ENCODE measurements at places on chromosomes 3 and 15.

- no peak for ATAC-seq
Observed at GRCh38 chr3:125079675-125080045, 23.9 kb upstream of the HEG1 start.

DNA sequence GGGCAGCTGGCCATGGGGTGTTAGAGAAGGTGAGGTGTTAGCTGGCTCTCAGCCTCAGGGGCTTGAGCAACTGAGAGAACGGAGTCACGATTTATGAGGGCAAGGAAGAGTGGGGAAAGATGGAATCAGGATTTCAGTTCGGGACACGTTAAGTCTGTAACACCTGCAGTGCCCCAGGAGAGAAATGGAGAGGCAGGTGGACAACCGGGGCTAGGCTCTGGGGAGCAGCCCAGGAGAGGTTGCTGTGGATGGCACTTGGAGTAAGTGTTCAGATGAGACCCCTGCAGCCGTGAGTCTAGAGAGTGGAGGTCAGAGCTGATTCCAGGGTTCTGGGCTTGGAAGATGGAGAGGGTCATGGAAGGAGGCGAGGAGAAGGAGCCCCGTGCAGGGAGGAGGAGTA, 237.9 kb downstream of the OCA2 start:
- no peak for ATAC-seq

GRCh38 chr15:73382115-73382514, 13.4 kb upstream of the HCN4 start:
- ATAC-seq = no peak

DNA sequence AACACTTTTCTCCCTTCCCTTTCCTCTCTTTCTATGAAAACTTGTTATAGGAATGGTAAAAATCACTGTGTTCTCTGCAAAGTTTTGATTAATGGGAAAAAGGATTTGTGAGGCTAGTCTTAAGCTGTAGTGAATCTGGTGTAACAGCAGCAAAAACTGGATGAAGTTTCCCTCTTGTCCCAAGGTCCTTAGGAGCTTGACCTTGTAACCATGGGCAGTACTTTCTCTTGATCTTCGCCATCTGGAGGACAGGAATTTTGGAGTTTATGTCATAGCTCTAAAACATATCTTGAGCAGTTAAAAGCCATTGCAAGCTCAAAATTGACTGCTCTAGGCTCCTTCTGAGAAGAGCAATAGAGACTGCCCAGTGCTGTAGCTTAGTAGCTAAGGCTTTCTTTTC, 56.5 kb upstream of the GPD1L start:
- ATAC-seq = no peak

GRCh38 chr3:185680231-185680630, 94.1 kb downstream of the SENP2 start:
- ATAC-seq = no peak

DNA sequence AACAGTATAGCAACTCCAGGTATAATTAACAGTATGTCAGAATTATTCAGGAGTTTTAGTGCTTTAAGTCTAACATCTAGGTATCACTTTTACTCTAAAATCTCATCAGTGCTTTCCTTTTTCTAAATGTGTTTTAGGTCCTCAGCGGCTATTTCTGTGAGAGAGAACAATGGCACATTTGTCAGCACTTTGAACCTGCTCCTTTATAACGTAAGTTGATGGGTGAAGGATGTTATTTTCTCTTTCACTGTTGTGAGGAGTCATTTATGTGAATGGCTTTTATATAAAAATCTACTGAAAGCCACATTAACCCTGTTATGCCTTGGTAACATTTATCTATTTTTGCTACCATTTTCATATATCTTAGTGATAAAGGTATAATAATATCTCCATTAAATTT, 22.8 kb downstream of the ZPLD1 start:
- ATAC-seq = no peak

GRCh38 chr3:62923066-62923465, 47.9 kb upstream of the CADPS start:
- ATAC-seq = no peak

DNA sequence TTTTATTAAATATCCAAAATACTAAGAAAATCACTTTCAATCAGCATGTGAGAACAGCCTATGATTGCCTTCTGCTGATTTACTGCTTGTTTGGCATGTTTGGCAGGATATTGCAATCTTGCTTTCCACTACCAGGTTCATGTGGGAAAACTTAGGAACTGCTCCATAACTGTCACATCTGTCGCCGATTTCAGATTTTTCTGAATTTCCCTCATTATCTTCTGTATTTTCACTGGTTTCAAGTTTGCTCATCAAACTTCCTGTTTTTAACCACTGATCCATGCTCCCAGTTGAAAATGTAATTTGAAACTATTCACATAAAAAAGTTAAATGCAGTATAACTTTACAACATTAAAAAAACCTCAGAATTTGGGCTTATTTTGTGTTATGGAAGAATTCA, 93.0 kb downstream of the NFKBIZ start:
- ATAC-seq = no peak

DNA sequence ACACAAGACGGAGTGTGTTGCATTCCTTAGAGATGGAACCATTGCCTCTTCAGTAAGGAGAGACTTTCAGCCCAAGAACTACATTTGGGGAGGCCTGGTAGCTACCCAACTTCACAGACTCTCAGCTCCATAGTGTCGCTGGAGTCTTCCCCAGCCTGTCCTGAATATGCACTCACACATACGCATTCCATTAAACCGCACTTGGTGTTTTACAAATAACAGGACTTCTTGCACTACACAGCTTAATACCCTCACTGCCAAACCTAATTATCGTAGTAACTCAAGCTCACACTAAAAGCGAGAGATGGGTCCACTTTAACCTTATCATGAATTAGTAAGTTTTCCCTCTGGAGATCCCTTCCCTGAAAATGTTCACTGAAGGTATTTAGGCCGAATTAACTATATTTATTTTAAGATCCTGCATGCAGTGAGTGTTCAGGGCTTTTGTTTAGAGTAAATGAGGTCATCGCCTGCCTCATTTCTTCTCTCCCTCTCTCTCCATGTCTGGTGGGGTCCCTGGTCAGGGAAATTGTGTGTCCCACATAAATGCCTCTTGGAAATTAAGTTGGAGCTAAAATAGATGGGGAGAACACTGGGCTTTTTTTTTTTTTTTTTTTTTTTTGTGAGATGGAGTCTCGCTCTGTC, 171.9 kb downstream of the FAM43A start:
- no peak for ATAC-seq

Data from motor neuron (in vitro differentiated cells).